ENCODE measurements at places on chromosomes 6 and 20. TPM values are rescaled to one million over a fixed set of nuclear protein-coding genes. Genes with fewer than 3 reads are reported as not detected.
A peak's percentile ranks its signal among the peaks of the same experiment; 100 is the strongest.

GRCh38 chr6:169328112-169328801 is 74.6 kb upstream of the THBS2 start:
- no peak for DNase-seq
- no peaks in the 10 kb centered on the region for H3K36me3 ChIP-seq
- no peaks in the 10 kb centered on the region for H3K4me1 ChIP-seq
- H3K27ac ChIP-seq = no peak overlapping the region

SHLD1 gene
- total RNA-seq = 8.4 TPM

- no peaks in the 10 kb centered on the region for H3K4me1 ChIP-seq
- no peak for DNase-seq
- H3K27me3 ChIP-seq = peaks cover 2% of the 10 kb centered on the region
- H3K36me3 ChIP-seq = no peaks in the 10 kb centered on the region
These were observed 29.4 kb upstream of the BEND3 start for GRCh38 chr6:107144666-107145065.

GRCh38 chr6:161066511-161066910 is 74.9 kb downstream of the MAP3K4 start:
- peaks cover 1% of the 10 kb centered on the region for H3K4me1 ChIP-seq
- no peak for DNase-seq
- no peak overlapping the region for H3K4me3 ChIP-seq
- H3K27ac ChIP-seq = peak overlapping the region; percentile 41
- H3K27me3 ChIP-seq = no peaks in the 10 kb centered on the region

DNA sequence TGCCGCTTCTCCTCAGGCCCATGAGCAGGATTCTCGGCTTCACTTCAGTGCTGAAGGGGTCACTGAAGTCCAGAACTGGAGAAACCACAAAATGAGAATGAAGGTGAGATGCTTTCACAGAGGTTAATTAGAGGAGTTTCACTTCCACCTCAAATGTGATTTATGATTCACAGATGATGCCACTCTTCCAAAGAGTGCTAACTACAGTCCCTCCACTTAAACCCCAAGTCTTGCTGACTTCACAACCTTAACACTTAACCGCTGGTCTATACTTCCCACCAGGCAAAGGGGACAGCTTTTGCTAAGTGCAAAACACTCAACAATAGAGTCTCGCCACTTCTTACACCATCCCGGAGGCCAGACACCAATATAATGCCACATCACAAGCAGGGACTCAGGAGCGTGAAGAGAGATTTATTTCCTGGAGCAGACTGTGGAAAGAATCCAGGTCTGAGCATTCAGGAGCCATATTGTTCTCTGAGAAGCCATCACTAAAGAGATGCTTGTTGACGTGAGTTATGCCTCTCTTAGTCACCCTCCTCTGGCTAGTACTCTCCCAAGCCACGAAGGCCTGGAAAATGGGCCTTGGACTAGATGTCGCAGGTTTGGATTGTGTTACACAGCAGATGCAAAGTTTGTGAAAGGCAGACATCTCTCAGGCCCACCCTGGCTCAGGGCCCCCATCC is 24.4 kb downstream of the RRAGD start:
- H3K4me1 ChIP-seq = peaks cover 4% of the 10 kb centered on the region
- peak overlapping the region; percentile 35 for H3K27ac ChIP-seq
- no peaks in the 10 kb centered on the region for H3K27me3 ChIP-seq

GRCh38 chr6:8005136-8005535 is 59.1 kb downstream of the BLOC1S5 start:
- H3K36me3 ChIP-seq = no peaks in the 10 kb centered on the region
- H3K27ac ChIP-seq = no peak overlapping the region
- no peak overlapping the region for H3K4me3 ChIP-seq
- H3K4me1 ChIP-seq = peaks cover 2% of the 10 kb centered on the region
- H3K27me3 ChIP-seq = no peaks in the 10 kb centered on the region

GRCh38 chr6:73648166-73648565 is 5.6 kb downstream of the SLC17A5 start:
- peaks cover 21% of the 10 kb centered on the region for H3K4me1 ChIP-seq
- no peak for DNase-seq
- no peak overlapping the region for H3K4me3 ChIP-seq
- no peak overlapping the region for H3K27ac ChIP-seq
- peaks cover 7% of the 10 kb centered on the region for H3K36me3 ChIP-seq

WFDC10B gene
- not detected for total RNA-seq

- no peaks in the 10 kb centered on the region for H3K4me1 ChIP-seq
- H3K27ac ChIP-seq = no peak overlapping the region
- DNase-seq = no peak
These were observed 21.6 kb downstream of the RNF8 start for GRCh38 chr6:37375376-37375775.

DNA sequence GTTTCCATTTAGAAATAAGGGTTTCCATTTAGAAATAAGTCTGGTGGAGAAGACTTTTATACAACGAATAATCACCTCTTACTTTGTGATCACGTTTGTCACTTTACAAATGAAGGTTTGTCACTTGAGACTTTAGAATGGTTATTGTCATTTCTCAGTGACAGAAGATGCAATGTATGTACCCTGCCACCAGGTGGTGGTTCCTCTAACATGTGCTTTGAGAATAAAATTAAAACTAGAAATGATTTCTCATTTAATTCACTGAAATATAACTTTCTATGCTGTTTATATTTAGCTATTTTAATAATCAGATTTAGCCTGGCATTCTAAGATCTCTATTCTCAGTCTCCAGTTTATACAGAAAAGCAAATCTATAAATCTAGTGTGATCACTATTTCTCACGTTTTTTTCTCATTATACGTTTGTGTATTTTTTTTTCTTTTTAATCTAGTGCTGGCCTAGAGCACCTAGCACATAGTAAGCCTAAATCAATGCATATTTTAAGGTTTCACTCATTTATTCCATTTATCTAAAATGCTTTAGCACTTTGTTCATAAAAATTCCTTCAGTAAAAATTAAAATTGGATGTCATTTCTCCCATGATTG is 57.4 kb upstream of the TFAP2D start:
- no peak overlapping the region for H3K27ac ChIP-seq
- H3K4me3 ChIP-seq = no peak overlapping the region
- no peaks in the 10 kb centered on the region for H3K27me3 ChIP-seq
- no peaks in the 10 kb centered on the region for H3K4me1 ChIP-seq
- no peak for DNase-seq
- no peaks in the 10 kb centered on the region for H3K36me3 ChIP-seq

DNA sequence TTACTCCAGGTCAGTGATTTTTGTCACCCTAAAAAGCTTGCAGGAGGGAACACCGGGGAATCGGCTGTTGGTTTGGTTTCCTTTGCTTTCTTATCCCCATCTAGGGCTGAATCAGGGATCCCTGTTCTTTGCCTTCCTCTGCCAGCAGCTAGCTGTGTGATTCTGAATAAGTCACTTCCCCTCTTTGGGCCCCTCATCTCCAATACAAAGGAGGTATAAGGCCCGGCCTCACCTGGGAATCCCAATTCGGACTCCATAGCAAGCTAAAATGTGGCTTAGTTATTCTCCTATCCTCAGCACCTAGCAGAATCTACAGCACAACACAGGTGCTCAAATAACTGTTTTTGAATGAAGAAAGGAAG is 18.5 kb upstream of the ARMC12 start:
- H3K36me3 ChIP-seq = no peaks in the 10 kb centered on the region
- H3K27ac ChIP-seq = peak overlapping the region; percentile 91
- peaks cover 41% of the 10 kb centered on the region for H3K4me1 ChIP-seq
- H3K27me3 ChIP-seq = no peaks in the 10 kb centered on the region
- DNase-seq = peak; percentile 24
- peak overlapping the region; percentile 65 for H3K4me3 ChIP-seq

- no peaks in the 10 kb centered on the region for H3K27me3 ChIP-seq
- no peak overlapping the region for H3K4me3 ChIP-seq
- no peak overlapping the region for H3K27ac ChIP-seq
- H3K36me3 ChIP-seq = no peaks in the 10 kb centered on the region
These were observed 130.0 kb downstream of the DLL1 start for GRCh38 chr6:170160628-170161611.

DNA sequence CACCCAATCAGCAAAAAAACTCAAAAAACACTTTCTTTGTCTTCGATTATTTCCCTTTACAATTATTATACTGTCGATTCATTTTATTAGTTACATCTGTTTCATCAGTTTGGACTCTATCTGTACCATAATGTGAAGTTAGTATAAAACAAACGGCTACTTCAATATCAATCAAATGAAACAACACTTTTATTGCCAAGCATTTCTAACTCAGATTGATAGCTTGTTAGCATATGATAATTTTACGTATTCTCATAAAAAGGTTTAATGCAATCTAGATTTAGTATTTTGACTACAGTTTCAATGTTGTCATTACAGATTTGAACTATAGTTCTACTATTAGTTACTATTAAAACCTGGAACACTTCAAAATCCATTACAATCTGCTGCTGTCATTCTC is 149.3 kb downstream of the PTPRK start:
- H3K4me1 ChIP-seq = peaks cover 3% of the 10 kb centered on the region
- H3K36me3 ChIP-seq = peaks cover 1% of the 10 kb centered on the region
- no peak overlapping the region for H3K4me3 ChIP-seq
- no peak overlapping the region for H3K27ac ChIP-seq

GABRR1 gene
- not detected for total RNA-seq

GRCh38 chr6:14593286-14593685 is 475.7 kb downstream of the CD83 start:
- no peak for DNase-seq
- H3K4me1 ChIP-seq = peaks cover 5% of the 10 kb centered on the region
- no peak overlapping the region for H3K27ac ChIP-seq
- no peak overlapping the region for H3K4me3 ChIP-seq
- H3K27me3 ChIP-seq = no peaks in the 10 kb centered on the region

MAFB gene
- 3.1 TPM for total RNA-seq

DNA sequence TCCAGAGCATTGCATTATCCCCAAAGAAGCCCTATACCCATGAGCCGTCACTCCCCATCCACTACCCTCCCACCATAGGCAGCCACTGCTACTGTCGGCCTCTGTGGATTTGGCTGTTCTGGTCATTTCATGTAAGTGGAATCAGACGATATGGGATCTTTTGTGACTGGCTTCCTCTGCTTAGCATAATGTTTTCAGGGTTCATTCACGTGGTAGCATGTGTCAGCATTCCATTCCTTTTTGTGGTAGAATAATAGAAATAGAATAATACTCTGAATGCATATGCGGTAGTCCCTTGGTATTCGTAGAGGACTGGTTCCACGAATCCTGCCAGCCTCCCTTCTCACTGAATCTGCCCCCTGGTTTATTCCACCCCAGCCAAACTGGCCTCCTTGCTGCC is 402.6 kb upstream of the SULF2 start:
- H3K27ac ChIP-seq = no peak overlapping the region
- DNase-seq = no peak
- no peak overlapping the region for H3K4me3 ChIP-seq

LST1 gene
- total RNA-seq = 105 TPM

DNA sequence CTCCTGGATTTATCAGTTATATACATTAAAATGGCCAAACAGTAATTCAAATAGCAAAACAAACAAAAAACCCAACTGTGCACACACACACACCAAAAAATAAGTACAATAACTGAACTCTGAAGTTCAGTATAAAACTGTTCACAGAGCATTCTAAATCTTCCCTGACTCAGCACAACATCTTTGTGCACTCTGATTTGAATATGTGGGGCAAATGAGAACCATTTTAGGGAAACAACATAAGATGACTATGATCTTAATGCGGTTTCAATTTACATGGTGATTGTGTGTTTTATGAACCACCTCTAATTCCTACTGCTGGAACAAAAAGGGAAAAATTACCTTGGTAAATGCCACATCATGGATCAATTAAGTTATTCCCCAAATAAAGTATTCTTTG is 41.7 kb downstream of the PLAGL1 start:
- no peaks in the 10 kb centered on the region for H3K36me3 ChIP-seq
- no peak for DNase-seq
- no peak overlapping the region for H3K4me3 ChIP-seq
- H3K27me3 ChIP-seq = peaks cover under 1% of the 10 kb centered on the region
- H3K4me1 ChIP-seq = peaks cover 1% of the 10 kb centered on the region
- H3K27ac ChIP-seq = no peak overlapping the region

ARMC12 gene
- 0.97 TPM for total RNA-seq

GRCh38 chr20:22447447-22447778 is 137.0 kb downstream of the FOXA2 start:
- no peaks in the 10 kb centered on the region for H3K36me3 ChIP-seq
- no peak for DNase-seq
- no peaks in the 10 kb centered on the region for H3K4me1 ChIP-seq
- no peak overlapping the region for H3K4me3 ChIP-seq
- peaks cover 5% of the 10 kb centered on the region for H3K27me3 ChIP-seq

- H3K27me3 ChIP-seq = no peaks in the 10 kb centered on the region
- no peak for DNase-seq
- H3K4me1 ChIP-seq = peaks cover 60% of the 10 kb centered on the region
These were observed 44.3 kb downstream of the OR2B2 start for GRCh38 chr6:27867945-27868300.

NHLRC1 gene
- 0.64 TPM for total RNA-seq

DNA sequence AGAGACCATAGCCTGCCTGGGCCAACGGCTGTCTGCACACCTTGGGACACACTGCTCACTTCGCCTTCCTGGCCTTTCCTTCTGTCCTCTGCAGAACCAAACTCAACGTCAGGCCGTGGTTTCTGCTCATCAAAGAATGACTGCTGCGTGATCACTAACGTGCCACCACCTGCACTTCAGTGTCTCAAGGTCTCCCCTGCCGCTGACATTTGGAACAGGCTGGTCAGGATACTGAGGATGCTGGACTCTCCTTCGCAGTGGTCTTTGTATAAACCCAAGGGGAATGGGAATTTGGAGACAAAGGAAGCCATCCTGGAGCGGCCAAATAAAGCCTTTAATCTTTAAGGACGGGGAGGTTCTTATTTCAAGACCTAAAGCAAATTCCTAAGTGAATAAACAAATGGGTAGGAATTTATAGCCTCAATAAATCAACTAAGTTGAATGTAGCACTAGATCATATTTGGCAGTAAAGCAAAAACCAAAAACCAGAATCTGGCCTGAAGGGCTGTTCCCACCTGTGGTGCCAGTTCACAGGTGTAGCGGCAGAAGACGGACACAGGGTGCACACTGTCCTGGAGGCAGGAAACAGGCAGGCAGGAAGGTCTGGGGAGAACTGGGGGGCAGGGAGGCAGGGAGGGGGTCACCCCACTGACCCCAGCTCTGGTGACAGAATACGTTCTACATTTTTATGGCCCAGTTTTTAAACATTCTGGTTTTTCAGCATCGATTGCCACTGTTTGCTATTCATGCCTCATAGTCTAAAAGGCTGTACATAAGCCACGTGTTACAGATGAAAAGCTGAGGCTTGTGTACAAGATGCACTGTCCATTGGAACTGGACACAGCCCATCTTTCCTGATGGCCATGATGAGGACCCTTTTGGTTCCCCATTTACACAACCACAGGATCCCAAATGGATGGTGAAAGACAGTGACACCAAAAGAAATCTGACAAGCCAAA is 36.6 kb downstream of the ABHD12 start:
- H3K27me3 ChIP-seq = no peaks in the 10 kb centered on the region
- DNase-seq = no peak
- H3K4me3 ChIP-seq = no peak overlapping the region
- H3K27ac ChIP-seq = no peak overlapping the region
- peaks cover 14% of the 10 kb centered on the region for H3K4me1 ChIP-seq

DNA sequence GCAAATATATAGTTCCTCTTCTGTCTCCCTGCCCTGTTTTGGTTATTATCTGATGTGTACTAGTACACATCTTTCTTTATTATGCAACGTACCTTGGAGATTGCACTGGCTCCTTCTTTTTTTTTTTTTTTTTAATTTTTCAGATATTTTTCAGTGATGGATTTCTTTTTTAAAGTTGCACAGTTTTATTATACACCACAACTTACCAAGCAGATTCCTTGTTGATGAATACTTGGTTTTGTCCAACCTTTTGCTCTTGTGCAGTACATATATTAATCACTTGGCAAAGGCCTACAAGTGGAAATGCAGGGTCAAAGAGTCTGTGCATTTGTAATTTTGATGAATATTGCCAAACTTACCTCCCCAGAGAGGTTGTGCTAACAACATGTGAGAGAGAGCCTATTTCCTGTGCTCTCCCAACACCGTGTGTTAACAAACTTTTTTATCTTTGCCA is 50.1 kb upstream of the RNF24 start:
- H3K36me3 ChIP-seq = peaks cover 3% of the 10 kb centered on the region
- H3K27me3 ChIP-seq = no peaks in the 10 kb centered on the region
- H3K4me3 ChIP-seq = no peak overlapping the region
- H3K27ac ChIP-seq = no peak overlapping the region
- no peak for DNase-seq
